Activated naive CD8-positive, alpha-beta T cell treated with anti-CD3 and anti-CD28 coated beads, Interleukin-2, amount 10 ng/mL, durations not matched to agents 7 days and 5 days (primary cell): ENCODE measurements at places on chromosomes 12 and 14. TPM values are rescaled to one million over a fixed set of nuclear protein-coding genes. Genes with fewer than 3 reads are reported as not detected.

The OR6C6 gene
- total RNA-seq: not detected

- H3K27me3 ChIP-seq: no peaks in the 10 kb centered on the region
- H3K4me3 ChIP-seq: no peak overlapping the region
- peaks cover 11% of the 10 kb centered on the region for H3K36me3 ChIP-seq
- no peak for DNase-seq
- H3K4me1 ChIP-seq: peaks cover 9% of the 10 kb centered on the region
- H3K27ac ChIP-seq: no peak overlapping the region
Observed at GRCh38 chr12:121558956-121559355, 21.9 kb downstream of the KDM2B start.

- DNase-seq: no peak
- no peaks in the 10 kb centered on the region for H3K4me1 ChIP-seq
- H3K36me3 ChIP-seq: no peaks in the 10 kb centered on the region
- H3K4me3 ChIP-seq: no peak overlapping the region
- no peaks in the 10 kb centered on the region for H3K27me3 ChIP-seq
Observed at GRCh38 chr12:71108355-71108754, 49.4 kb downstream of the TSPAN8 start.

- no peak overlapping the region for H3K4me3 ChIP-seq
- H3K4me1 ChIP-seq: peaks cover 19% of the 10 kb centered on the region
- DNase-seq: no peak
- peaks cover 13% of the 10 kb centered on the region for H3K36me3 ChIP-seq
- H3K27me3 ChIP-seq: no peaks in the 10 kb centered on the region
- no peak overlapping the region for H3K27ac ChIP-seq
Observed at GRCh38 chr12:53518381-53518780, 11.1 kb upstream of the NPFF start.

GRCh38 chr14:100709289-100710284 lies 17.1 kb upstream of the DLK1 start:
- peaks cover 18% of the 10 kb centered on the region for H3K27me3 ChIP-seq
- H3K4me1 ChIP-seq: peaks cover 2% of the 10 kb centered on the region
- DNase-seq: no peak
- no peak overlapping the region for H3K4me3 ChIP-seq

GRCh38 chr12:30461026-30461615 lies 234.5 kb downstream of the IPO8 start:
- DNase-seq: no peak
- no peaks in the 10 kb centered on the region for H3K4me1 ChIP-seq
- no peak overlapping the region for H3K27ac ChIP-seq
- H3K36me3 ChIP-seq: no peaks in the 10 kb centered on the region
- H3K27me3 ChIP-seq: no peaks in the 10 kb centered on the region

DNA sequence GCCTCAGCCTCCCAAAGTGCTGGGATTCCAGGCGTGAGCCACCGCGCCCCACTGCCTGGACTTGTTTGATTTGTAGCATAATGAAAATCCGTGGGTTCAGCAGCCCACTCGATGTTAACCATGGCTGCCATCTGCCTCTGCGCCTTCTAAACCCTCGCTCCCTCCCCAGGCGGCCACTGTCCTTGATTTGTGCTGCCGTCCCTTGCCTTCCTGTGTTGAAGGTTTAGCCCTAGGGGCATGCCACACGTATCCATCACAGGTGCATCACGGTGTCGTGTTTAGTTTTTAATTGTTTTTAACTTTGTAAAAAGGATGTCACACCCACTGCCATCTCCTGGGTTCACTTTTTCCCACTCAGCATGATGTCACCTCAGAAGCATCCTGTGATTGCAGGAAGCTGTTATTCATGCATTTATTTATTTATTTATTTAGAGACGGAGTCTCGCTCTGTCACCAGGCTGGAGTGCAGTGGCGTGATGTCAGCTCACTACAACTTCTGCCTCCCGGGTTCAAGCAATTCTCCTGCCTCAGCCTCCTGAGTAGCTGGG lies 24.5 kb upstream of the ULK1 start:
- DNase-seq: no peak
- no peaks in the 10 kb centered on the region for H3K4me1 ChIP-seq
- H3K27me3 ChIP-seq: peaks cover 3% of the 10 kb centered on the region
- no peak overlapping the region for H3K4me3 ChIP-seq
- H3K36me3 ChIP-seq: no peaks in the 10 kb centered on the region

DNA sequence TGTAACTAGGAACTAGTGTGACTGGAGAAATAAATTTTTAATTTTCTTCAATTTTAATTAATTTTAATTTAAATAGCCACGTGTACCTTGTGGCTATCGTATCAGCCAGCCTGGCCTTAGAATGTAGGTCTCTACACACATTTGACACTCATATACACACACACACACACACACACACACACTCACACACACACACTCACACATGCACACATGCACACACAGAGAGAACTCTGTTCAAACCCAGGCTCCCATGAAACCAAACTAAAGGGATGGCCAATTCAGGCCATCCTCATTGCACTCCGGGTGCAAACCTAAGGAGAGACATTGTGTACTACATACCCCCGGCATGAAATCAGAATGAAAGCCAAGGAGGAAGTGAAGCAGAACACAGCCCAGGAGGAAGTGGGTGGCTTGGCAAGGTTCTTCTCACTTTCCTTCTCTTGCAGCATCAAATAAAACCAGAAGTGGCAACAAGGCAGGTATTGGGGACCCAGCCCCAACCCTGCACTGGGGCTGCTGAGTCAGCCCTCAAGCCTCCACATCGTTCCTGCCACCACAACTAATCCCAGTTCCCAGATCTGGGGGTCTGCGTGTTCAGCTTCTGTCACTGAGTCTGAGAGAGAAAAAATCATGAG lies 26.2 kb upstream of the CHPT1 start:
- H3K4me3 ChIP-seq: peak overlapping the region; percentile 87
- DNase-seq: peak; percentile 51
- peaks cover 18% of the 10 kb centered on the region for H3K4me1 ChIP-seq
- H3K27me3 ChIP-seq: peaks cover 6% of the 10 kb centered on the region
- peaks cover 2% of the 10 kb centered on the region for H3K36me3 ChIP-seq
- H3K27ac ChIP-seq: peak overlapping the region; percentile 97

DNA sequence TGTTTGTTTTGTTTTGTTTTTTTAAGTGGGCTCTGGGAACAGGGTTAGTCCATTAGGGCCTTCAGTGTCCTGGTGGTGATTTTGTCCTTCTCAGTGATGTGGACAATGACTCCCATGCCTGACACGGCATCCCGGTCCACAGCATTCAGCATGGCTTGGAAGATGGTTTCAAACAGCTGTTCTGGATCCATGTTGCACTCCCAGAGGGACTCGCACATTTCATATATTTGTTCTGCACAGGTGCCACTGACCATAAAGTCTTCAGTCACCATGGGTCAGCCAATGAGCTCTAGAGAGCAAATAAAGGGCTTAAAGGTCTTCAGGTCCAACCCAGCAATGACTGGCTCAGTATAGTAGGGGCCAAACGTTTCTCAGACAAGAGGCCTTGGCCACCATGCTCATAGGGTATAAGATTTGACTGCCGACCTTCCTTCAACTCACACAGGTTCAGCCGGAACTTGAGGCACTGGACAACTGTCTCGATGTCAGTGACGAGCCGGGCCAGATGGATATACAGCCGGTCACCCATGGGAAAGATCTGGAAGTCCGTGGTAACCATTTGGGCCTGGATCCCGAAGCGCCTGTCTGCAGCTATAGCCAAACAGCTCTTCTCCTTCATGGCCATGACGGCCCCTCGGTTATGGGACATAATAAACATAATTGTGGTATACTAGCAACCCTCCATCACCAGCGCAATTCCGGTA lies 18.0 kb downstream of the OR10P1 start:
- peaks cover 5% of the 10 kb centered on the region for H3K27me3 ChIP-seq
- DNase-seq: no peak
- no peak overlapping the region for H3K27ac ChIP-seq
- H3K4me3 ChIP-seq: no peak overlapping the region

GRCh38 chr14:51576117-51576430 lies 75.6 kb upstream of the FRMD6 start:
- H3K27me3 ChIP-seq: peaks cover 46% of the 10 kb centered on the region
- no peak overlapping the region for H3K4me3 ChIP-seq
- H3K4me1 ChIP-seq: peaks cover 12% of the 10 kb centered on the region
- no peak overlapping the region for H3K27ac ChIP-seq

- H3K27ac ChIP-seq: no peak overlapping the region
- H3K4me1 ChIP-seq: no peaks in the 10 kb centered on the region
- H3K36me3 ChIP-seq: no peaks in the 10 kb centered on the region
- DNase-seq: no peak
- H3K27me3 ChIP-seq: no peaks in the 10 kb centered on the region
- no peak overlapping the region for H3K4me3 ChIP-seq
Observed at GRCh38 chr14:101175731-101176534, 272.4 kb upstream of the RTL1 start.

DNA sequence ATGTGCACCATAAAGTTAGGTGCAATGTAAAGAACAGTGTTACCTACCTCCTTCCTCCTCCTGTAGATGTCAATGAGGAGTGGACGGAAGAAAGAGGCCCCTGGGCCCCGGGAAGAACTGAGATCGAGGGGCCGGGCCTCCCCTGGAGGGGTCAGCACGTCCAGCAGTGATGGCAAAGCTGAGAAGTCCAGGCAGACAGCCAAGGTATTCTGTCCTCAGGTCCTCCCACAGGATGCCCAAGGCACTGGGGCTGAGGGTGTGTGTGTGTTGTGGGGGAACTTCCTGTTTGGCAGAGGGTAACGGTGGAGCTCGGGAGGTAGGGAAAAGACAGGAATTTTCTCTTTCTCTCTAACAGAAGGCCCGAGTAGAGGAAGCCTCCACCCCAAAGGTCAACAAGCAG lies 6.4 kb downstream of the ATN1 start:
- no peak for DNase-seq
- peaks cover 58% of the 10 kb centered on the region for H3K4me1 ChIP-seq
- H3K27me3 ChIP-seq: no peaks in the 10 kb centered on the region
- no peak overlapping the region for H3K4me3 ChIP-seq
- peaks cover 17% of the 10 kb centered on the region for H3K36me3 ChIP-seq

- H3K4me3 ChIP-seq: no peak overlapping the region
- peaks cover 41% of the 10 kb centered on the region for H3K4me1 ChIP-seq
- H3K27me3 ChIP-seq: no peaks in the 10 kb centered on the region
- no peak for DNase-seq
Observed at GRCh38 chr14:50035214-50035613, 81.2 kb downstream of the VCPKMT start.

- no peak overlapping the region for H3K27ac ChIP-seq
- no peaks in the 10 kb centered on the region for H3K36me3 ChIP-seq
- no peaks in the 10 kb centered on the region for H3K4me1 ChIP-seq
- H3K4me3 ChIP-seq: peak overlapping the region; percentile 48
- peaks cover 9% of the 10 kb centered on the region for H3K27me3 ChIP-seq
- peak; percentile 86 for DNase-seq
Observed at GRCh38 chr14:74217672-74218448, 21.4 kb upstream of the VSX2 start.

DNA sequence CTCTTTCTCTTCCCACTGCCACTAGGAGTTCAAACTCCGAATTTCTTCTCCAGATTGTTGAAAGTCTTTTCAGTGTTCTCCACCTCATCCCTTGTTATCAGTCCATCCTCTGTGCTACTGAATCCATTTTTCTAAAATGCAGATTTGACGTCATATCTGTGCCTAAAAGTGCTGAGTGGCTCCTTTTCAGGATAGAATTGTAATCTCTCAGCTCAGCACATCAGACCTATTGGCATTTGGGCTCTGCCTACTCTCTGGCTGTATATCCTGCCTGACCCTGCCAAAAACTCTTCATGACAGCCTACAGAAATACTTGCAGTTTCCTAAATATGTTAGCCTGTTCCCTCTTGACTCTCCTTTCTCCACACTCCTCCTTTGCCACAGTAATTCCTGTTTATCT lies 1.1 kb upstream of the RABGGTA start:
- H3K4me1 ChIP-seq: peaks cover 38% of the 10 kb centered on the region
- H3K27ac ChIP-seq: peak overlapping the region; percentile 97
- DNase-seq: no peak

DNA sequence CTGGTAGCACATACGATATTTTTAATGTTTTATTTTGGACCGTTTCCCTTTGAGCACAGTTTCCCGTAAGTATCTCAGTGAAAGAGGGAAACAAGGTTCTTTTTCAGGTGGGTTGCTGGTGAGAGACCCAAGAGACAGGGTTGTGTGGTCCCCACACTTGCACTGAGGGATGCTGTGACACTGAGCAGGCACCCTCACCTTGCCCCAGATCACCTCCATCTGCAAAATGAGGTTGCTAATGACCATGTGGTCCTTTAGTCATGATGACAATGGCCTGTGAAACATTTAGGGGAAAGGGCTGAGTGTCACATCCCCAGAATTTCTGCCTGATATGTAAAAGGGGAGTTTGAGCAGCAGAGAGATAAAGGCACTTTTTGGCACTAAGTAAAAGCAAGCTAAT lies 4.3 kb downstream of the CCND2 start:
- H3K4me3 ChIP-seq: peak overlapping the region; percentile 90
- no peak for DNase-seq
- H3K27me3 ChIP-seq: no peaks in the 10 kb centered on the region
- peaks cover 70% of the 10 kb centered on the region for H3K36me3 ChIP-seq
- H3K27ac ChIP-seq: peak overlapping the region; percentile 69
- H3K4me1 ChIP-seq: peaks cover 50% of the 10 kb centered on the region
